ENCODE measurements at places on chromosomes 5 and 9.

- no peaks in the 10 kb centered on the region for H3K36me3 ChIP-seq
- H3K27ac ChIP-seq = no peak overlapping the region
- H3K4me1 ChIP-seq = peaks cover 11% of the 10 kb centered on the region
- H3K4me3 ChIP-seq = no peak overlapping the region
- DNase-seq = no peak
- no peaks in the 10 kb centered on the region for H3K27me3 ChIP-seq
These were observed 88.5 kb downstream of the NDFIP1 start for GRCh38 chr5:142197098-142197497.

- DNase-seq = no peak
- no peaks in the 10 kb centered on the region for H3K36me3 ChIP-seq
- H3K27me3 ChIP-seq = no peaks in the 10 kb centered on the region
- H3K27ac ChIP-seq = no peak overlapping the region
These were observed 315.3 kb downstream of the GADD45G start for GRCh38 chr9:89920131-89920530.

GRCh38 chr9:38263532-38263931 is 129.0 kb upstream of the ALDH1B1 start:
- no peak overlapping the region for H3K27ac ChIP-seq
- H3K36me3 ChIP-seq = no peaks in the 10 kb centered on the region
- DNase-seq = peak; percentile 16
- H3K27me3 ChIP-seq = no peaks in the 10 kb centered on the region
- H3K4me1 ChIP-seq = no peaks in the 10 kb centered on the region
- no peak overlapping the region for H3K4me3 ChIP-seq

DNA sequence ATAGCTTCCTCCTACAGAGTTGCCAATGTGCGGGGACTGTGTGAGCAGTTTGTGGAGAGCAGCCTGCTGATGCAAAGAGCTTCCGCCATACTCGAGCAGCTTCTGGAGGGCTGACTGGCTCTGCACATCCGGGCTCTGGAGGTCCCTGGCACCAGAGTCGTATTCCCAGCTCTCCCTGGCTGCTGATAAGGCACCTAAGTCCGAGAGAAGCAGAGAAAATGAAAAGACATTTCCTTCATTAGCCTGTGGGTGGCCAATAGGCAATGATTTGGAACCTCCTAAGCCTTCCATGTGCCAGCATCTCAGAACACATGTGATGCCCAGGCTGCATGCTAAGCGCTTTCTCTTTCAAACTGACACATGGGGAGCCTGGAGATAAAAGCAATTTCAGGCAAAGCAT is 94.3 kb downstream of the TSSK1B start:
- no peak overlapping the region for H3K4me3 ChIP-seq
- H3K27ac ChIP-seq = no peak overlapping the region
- no peaks in the 10 kb centered on the region for H3K36me3 ChIP-seq
- peaks cover 15% of the 10 kb centered on the region for H3K4me1 ChIP-seq

DNA sequence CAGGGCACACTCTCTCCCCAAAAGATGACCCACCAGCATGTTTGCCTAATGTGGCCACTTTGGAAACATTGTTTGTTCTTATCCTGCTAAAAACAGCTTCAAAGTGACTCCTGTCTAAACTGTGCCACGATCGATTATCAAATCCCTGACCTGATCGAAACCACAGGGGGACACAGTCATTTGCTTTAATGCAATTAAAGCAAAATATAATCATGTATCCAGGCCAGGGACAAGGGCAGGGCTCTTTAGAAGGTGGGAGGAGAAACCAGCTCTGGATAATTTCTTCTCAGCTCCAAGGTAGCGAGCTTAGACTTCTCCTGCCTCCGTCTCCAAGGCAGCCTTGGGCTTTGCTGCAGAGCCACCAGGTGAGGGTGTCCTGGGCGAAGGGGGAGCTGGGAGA is 95.0 kb upstream of the HAND1 start:
- H3K36me3 ChIP-seq = no peaks in the 10 kb centered on the region
- no peak for DNase-seq
- H3K4me3 ChIP-seq = no peak overlapping the region
- no peaks in the 10 kb centered on the region for H3K4me1 ChIP-seq
